GM04503 (cell line): ENCODE measurements at places on chromosomes 4 and X.

- no peak for DNase-seq
Measured at GRCh38 chr4:153799694-153800074, 10.8 kb upstream of the SFRP2 start.

GRCh38 chrX:2508648-2509335 lies 8.0 kb upstream of the DHRSX start:
- DNase-seq: no peak

DNA sequence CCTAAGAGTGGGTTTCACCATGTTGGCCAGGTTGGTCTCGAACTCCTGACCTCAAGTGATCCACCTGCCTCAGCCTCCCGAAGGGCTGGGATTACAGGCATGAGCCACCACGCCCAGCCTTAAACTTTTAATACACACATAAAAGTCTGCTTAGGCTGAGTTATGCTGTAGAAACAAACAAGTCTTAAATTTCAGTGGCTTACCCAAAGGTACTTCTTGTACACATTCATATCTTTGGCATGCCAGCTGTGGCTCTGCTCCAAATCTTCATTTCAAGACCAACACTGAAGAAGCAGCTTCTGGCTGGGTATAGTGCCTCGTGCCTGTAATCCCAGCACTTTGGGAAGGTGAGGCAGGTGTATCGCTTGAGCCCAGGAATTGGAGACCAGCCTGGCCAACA lies 80.3 kb downstream of the PPEF2 start:
- peak; percentile 17 for DNase-seq

GRCh38 chrX:1581132-1581531 lies 10.3 kb upstream of the AKAP17A start:
- DNase-seq: no peak

GRCh38 chr4:113383111-113383785 lies 333.8 kb downstream of the ANK2 start:
- DNase-seq: peak; percentile 90

DNA sequence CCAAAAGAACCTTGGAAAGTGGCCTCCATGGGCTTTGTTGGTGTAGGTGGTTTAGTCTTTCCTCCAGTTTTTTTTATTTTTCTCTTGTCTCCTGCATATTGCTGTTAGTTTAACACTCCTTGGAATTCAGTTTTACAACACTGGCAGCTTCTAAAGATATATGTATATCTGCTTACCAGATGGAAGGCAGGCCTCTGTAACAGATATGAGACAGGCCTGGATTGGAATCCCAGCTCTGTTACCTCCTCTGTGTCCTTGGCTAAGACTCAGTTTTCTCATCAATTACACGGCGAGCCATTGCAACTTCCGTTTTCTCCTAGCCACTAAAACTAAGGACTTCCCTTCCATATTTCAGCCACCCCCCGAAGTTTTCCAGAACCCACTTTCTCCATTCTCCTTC lies 133.4 kb upstream of the SMAD1 start:
- DNase-seq: no peak

GRCh38 chr4:55928846-55929245 lies 19.9 kb upstream of the CEP135 start:
- DNase-seq: no peak

DNA sequence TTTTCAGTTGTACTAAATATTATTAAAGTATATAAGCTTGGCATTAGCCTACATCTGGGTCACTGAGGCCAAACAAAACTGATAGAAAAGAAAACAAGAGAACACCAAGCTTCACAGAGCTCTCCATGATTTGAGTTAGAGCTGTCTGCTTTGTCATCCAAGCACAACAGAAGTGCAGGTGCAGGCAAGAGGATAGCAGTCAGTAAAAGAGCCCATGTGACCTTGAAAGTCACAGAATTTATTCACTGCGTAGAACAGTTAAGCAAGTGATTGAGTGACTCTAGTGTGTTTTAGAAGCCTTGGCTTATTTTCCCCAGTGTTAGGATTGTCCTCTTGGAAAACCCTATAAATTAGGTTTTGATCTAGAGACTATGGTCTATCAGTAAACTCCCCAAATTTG lies 49.4 kb upstream of the PRDM5 start:
- DNase-seq: no peak

DNA sequence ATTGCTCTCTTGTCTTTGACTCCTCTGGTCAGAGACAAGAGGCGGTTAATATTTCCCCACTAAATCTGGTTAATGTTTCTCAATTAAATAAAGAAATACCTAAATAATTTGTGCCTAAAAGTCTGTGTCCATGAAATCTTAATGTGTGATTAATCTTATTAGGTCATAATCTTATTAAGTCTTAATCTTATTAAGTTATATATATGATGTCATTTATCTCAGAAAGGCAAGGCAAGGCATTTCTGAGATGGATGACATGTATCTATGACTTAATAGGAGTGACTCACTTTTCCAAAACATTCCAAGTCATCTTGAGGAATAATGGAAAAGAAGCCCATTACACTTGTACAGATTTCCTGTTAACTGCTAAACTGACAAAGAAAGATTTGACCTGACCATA lies 74.7 kb downstream of the TRAM1L1 start:
- no peak for DNase-seq

DNA sequence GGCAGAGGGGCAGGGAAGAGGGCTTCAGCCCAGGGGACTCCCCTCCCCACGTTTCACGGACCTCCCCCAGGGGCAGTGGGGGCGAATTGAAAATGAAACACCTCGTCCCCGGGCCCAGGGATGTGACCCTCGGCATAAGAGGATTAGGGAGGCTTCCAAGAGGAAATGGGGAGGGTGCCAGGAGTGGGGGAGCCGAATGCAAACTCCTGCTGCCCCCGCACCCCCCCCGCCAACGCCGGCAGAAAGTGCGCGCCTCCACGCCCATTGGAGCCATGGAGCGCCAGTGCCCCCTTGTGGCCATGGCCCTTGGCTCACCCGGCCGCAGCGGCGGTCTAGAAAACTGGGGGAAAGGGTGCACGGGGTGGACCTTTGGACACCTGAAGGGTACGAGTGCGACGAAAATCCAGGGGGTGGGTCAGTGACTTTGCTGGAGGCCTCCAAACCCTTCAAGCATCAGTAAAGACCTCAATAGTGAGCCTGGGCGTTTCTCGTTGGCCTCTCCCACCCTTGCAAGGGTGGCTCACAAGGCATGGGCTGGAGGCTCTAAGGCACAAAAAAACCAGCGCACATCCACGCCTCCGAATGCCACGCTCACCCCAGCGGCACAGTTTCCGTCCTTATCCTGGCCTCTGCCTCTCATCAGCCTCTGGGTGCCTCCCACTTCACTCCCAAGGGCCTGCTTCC lies 120.8 kb upstream of the PJA1 start:
- DNase-seq: no peak

DNA sequence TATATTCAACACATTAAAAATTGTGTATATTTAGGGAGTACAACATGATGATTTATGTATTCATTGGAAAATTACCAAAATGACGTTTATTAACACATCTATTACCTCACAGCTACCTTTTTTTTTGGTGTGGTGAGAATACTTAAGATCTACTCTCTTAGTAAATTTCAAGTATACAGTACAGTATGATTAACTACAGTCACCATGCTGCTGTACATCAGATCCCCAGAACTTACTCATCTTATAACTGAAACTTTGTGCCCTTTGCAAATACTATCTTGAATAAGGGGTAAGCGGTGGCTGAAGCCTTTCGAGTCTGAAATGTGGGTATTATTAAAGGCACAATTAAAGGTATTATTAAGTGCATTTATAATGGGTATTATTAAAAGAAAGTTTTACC lies 976 bp downstream of the PHKA1 start:
- no peak for DNase-seq

GRCh38 chr4:130210864-130211263 lies 1114.9 kb downstream of the C4orf33 start:
- peak; percentile 76 for DNase-seq
